Adipocyte (in vitro differentiated cells): ENCODE measurements at places on chromosomes 16 and 17.

DNA sequence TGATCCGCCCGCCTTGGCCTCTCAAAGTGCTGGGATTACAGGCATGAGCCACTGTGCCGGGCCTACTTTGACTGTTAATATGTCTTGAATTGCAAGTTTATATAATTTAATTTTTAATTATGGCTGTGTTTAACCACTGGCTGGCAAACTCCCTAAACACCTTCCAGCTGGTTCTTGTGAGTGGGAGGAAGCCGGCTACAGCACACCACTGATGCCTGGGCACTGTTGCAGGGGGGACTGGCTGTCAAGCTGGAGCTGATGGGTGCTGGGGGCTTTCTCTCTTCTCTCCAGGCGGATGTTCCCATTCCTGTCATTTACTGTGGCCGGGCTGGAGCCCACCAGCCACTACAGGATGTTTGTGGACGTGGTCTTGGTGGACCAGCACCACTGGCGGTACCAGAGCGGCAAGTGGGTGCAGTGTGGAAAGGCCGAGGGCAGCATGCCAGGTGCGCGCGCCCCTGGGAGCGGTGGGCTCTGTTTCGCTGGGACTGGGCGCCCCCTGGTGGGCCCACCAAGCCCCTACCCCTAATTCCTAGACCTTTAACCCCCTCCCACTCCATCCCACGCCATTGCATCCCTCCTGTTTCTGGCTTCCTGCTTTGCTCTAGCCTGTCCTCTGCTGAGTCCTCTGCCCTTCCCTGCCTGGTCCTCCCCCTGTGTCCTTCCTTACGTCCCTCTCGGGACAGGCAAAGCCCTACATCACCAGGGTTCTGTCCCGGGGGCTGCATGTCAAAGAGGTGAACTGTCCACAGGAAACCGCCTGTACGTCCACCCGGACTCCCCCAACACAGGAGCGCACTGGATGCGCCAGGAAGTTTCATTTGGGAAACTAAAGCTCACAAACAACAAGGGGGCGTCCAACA is 9.5 kb downstream of the TBX21 start:
- DNase-seq = no peak

GRCh38 chr16:30748634-30749445 is 615 bp downstream of the PHKG2 start:
- peak; percentile 56 for DNase-seq

DNA sequence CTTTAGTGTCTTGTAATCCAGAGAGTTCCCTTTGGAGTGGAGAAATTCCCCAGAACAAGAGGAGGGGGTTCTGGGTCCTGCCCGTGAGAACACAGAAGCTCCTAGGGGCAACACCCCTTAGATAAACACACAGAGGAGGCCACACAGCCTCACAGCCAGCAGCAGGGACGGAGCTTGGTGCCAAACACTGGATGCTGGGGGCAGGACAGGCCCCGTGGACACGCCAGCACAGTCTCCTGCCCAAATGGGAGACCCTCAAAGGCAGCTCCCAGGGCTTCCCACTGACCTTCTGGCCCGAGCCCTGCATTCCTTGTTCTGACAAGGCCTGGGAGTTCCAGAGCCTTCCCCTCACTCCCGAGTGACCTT is 31.8 kb upstream of the JPH3 start:
- no peak for DNase-seq

DNA sequence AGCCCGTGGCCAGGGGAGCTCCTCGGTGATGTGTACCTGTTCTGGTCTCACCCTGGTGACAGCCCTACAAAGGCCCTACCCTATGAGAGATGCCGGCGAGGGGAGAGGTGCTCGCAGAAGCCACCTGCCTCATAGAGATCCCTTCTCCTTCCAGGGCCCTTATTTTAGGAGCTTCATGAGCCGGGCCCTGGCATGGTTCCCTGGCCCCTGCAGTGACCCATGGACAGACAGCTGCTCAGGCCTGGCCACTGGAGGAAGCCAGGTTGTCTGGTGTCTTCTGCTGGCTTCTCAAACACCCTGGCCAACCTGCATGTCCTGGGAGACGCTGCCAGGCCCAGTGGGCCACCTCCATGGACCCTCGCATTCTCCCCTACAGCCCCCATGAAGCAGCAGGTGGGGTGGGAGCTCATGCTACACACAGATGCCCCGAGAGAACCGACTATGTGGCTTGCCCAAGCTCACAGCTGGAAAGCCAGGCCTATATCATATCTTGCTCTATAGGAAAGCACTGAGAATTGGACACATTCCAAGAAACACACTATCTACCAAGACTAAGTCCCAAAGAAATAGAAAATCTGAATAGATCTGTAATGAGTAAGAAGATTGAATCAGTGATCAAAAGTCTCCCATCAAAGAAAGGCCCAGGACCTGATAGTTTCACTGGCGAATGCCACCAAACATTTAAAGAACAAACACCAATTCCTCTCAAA is 7.2 kb upstream of the AATK start:
- DNase-seq = peak; percentile 25

GRCh38 chr17:65115839-65116238 is 21.3 kb upstream of the RGS9 start:
- DNase-seq = no peak

DNA sequence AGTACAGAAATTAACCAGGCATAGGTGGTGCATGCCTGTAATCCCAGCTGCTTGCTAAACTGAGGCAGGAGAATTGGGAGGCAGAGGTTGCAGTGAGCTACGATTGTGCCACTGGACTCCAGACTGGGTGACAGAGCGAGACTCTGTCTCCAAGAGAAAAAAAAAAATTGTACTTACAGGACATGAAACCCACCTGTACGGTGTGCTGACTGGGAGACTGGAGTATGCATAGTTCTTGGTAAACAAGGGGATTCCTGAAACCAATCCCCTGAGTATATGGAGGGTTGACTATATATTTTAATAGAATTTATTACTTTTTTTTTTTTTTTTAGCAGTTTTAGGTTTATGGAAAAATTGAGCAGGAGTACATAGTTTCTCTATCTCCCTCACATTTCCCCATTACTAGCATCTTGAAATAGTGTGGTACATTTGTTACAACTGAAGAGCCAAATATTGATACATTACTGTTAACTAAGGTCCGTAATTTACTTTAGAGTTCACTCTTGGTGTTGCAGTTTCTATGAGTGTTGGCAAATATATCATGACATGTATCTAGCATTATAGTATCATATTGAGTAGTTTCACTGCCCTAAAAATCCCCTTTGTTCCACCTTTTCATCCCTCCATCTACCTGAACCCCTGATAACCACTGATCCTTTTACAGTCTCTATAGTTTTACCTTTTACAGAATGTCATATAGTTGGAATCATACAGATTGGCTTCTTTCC is 19.3 kb downstream of the TENT4B start:
- no peak for DNase-seq

DNA sequence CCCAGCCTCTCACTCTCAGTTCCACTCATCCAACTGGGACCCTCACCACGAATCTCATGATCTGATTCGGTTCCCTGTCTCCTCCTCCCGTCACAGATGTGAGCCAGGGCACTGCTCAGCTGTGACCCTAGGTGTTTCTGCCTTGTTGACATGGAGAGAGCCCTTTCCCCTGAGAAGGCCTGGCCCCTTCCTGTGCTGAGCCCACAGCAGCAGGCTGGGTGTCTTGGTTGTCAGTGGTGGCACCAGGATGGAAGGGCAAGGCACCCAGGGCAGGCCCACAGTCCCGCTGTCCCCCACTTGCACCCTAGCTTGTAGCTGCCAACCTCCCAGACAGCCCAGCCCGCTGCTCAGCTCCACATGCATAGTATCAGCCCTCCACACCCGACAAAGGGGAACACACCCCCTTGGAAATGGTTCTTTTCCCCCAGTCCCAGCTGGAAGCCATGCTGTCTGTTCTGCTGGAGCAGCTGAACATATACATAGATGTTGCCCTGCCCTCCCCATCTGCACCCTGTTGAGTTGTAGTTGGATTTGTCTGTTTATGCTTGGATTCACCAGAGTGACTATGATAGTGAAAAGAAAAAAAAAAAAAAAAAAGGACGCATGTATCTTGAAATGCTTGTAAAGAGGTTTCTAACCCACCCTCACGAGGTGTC is 26.6 kb downstream of the STH start:
- no peak for DNase-seq

GRCh38 chr17:3888343-3889171 is 4.3 kb downstream of the CAMKK1 start:
- peak; percentile 96 for DNase-seq

DNA sequence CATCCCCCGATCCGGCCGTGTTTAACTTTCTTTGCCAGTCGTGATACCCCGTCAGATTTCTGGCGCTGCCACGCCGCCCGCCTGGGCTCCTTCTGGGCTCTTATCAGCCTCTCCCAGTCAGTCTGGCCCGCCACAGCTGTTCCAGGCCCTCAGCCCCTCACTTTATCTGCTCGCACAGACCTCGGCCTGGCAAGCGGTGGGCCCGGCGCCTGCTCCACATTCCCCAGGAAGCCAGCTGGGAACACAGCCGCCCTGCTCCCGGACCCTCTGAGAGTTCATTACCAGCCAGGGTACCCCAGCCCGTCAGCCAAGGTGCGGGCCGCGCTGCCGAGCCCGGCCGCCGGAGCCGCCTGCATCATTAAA is 157.5 kb downstream of the ZNF423 start:
- DNase-seq = no peak

DNA sequence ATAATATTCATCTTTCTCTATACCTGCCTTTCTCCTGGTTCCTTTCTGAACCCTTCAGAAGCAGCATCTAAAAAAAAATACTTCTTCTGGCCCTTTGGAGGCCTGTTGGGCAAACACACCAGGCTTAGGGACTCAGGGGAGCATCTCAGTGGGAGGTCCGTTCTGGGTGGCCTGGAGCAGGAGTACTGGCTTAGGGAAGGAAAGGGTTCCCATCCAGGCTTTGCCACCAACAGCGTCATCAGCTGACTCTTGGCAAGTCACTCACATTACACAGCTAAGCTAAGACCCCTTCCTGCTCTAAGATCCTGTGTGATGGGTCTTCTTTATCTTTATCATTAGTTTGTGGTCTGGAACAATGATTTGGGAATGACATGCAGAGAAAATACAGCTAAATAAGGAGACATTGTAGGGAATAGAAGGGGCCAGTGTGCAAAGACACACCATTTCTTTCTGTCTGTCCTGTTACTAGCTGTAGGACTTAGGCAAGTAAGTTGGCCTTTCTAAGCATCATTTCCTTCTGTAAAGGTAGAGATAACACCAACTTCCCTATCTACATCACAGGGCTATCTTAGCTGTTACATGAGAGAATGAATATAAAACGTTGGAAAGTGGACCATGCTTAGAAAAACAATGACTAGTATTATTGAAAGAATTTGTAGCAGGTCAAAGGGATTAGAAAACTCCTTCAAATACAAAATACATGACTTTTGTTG is 9.9 kb downstream of the PCTP start:
- DNase-seq = no peak

- peak; percentile 61 for DNase-seq
These were observed 720 bp downstream of the METRN start for GRCh38 chr16:715477-716199.

GRCh38 chr16:23152386-23153178 is 3.3 kb upstream of the USP31 start:
- no peak for DNase-seq

DNA sequence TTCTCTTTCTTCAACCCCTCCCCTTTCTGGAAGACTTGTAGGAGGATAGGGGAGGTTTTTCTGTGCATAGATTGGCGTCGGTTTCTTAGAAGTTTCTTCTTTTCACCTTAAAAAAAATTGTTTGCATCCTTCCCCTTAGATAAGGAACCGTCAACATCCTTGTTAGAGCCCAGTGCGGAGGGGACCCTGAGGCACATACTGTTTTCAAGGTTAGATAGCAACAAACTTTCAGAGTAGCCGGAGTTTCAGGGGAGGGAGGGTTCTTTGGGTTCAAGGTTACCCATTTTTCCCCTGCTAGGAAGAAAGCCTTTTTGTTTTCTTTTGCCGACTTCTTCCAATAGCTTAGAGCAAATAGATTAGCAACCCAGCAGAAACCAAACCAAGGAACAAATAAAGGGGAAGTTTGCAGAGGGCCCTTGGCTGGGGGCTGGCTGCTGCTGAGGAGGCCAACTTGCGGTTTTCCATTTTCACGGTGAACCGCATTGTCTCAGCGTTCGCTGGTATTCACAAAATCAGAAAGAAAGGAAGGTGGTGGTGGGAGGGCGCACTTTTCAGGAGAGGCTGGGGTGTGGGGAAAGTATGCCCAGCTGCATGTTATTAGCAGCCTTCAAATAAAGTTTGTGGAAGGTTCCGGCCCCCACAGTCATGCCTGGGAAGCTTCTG is 28.8 kb downstream of the MSI2 start:
- no peak for DNase-seq

DNA sequence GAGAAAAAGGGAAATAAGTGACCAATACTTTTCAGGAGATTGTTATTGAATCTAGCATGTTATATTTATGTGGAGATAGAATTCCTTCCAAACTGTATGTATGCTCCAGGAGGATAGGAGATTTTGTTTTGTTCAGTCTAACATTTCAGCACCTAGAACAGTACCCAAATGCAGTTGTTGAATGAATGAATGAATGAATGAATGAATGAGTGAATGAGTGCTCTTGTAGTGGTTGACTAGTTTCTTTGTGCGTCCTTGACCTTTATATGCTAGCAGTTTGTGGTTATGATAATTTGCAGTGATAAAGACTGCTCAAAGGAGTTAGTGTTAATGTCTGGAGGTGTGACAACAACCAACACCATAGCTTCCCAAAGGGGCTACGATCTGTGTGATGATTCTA is 663.5 kb upstream of the GOT2 start:
- DNase-seq = no peak

GRCh38 chr17:30117675-30118081 is 1.1 kb downstream of the NSRP1 start:
- peak; percentile 42 for DNase-seq

DNA sequence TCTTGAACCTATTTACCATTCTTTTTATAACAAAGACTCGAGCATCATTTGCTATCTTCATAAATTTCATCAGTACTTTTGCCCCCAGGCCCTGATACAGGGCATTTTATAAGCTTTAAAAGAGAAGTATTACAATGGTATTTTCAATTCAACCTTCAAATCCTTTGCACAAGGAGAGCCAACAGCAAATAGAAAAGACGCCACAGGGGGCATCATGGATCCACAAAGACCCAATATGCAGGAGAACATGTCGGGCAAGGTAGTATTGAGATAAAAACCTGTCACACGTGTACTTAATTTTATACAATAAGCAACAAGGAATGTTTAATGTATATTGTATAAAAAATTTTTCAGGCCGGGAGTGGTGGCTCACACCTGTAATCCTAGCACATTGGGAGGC is 10.2 kb downstream of the MAP3K14 start:
- DNase-seq = no peak

DNA sequence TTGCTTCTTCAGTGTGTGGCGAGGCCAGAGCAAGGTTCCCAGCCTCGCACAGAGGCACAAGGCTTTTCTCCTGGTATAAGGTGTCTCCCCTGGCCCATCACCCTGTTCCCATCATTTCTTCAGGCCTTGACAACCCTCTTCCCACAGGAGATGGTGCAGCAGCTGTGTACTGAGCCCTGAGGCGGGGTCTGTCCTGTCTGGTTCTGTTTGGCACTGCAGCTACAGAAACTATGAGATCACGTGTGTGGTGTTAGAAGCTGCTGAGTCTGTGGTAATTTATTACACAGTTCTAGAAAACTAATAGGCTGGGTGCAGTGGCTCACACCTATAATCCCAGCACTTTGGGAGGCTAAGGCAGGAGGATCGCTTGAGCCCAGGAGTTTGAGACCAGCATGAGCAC is 7.2 kb downstream of the PLA2G15 start:
- no peak for DNase-seq
